ENCODE measurements at places on chromosomes 13 and 19.

DNA sequence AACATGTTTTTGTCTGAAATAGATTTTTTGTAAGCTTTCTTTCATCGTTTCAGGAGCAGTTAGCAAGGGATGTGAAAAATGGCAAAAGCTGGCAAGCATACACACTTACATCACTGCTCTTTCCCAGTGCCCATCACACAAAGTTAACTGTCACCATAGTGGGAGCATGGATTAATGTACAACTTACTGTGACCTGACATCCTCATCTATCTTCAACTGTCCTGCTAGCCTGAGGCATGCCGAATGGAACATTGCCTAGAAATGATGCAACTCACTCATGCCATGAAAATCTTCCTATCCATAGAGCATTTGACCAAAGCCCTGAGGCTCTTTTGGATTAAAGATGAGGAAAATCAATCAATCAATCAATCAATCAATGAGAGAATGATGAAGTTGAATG, 491.7 kb upstream of the SLC10A2 start:
- no peak for DNase-seq

DNA sequence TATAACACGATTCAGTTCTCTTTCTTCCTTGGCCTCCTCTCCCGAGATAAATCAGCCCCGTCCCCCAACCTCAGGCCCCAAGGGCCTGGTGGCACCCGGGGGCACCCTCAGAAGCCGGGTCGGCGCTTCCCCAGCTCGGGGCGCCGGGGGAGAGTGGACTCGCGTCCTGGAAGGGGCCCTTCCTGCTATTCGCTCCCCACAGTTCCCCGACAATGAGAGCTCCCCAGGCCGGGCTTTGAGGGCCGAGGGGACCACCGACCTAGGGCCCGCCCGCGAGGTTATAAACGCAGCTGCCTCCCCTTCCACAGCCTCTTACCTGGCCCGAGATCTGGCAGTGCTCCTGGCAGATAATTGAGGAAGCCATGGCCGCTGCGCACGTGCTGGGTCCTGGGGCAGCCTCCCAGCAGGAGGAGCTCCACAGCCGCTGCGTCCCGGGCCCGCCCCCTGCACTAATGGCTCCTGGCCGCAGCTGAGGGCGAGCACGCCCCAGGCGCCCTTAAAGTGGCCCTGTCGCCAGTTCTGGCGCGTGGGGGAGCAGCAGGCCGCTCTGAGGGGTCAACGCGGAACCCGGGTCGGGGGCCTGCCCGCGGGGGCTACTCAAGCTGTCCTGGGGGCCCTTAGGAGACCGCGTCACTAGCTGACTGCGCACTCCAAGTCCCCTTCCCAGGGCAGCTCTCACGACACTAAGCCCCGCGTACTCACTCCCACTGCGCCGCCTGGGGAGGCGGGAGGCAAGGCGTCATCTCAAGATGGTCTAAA, at the start of gene SOHLH2:
Gene SOHLH2, minus strand, starts transcription at position 394 of the 759 bp plus-strand sequence. Its CDS starts 30 bp downstream, at position 364.
- no peak for DNase-seq

DNA sequence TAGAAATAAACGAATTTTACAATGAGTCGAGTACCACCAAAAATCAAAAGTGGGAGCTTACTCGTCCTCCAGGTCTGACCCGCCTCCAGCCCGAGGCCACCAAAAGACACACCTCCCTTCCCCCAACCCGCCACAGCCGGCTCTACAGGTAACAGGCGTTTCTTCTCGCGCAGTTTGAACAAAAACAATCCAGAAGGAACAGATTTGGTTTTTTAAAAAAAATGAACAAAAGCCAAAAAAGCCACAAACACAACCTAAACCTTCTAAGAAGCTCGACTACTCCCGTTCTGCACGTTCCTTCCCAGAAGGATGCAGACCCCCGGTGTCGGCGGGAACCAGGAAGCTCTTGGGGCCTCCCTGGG, 671 bp downstream of the ZDHHC20 start:
- DNase-seq, result peak; percentile 46

DNA sequence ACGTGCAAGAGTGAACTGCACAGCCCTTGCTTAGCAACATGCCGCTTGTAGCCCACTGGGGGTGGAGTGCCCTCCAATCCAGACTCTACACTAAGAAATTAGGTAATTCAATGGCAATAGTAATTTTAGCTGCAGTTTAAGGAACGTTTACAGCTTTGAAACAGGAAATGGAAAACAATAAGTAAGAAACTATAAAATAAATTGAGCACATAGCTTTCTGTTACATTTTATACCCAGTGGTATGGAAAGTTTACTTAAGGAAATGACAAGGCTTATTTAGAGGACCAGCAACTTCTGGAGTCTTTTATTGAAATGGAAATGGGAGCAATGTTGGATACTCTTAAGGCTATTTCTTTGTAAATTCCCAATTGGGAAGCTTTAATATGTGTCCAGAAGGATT, 373.2 kb downstream of the KCNRG start:
- no peak for DNase-seq

DNA sequence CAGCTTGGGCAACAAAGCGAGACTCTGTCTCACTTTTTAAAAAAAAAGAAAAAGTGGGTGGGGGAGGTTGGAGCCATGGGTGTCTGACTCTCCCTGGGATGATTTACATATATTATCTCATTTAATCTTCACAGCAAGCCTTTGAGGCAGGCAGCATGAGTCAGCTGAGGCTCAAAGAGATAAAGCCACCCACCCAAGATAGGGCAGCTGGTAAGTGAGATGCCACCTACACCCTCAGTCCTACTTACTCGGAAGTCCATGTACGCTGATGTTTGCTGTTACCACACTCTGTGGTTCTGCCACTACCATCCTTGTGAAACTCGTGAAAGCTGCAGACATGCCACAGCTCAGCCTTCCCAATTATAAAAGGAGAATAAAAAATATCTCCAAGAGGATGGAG, 142.0 kb upstream of the TSHZ3 start:
- DNase-seq, result no peak

DNA sequence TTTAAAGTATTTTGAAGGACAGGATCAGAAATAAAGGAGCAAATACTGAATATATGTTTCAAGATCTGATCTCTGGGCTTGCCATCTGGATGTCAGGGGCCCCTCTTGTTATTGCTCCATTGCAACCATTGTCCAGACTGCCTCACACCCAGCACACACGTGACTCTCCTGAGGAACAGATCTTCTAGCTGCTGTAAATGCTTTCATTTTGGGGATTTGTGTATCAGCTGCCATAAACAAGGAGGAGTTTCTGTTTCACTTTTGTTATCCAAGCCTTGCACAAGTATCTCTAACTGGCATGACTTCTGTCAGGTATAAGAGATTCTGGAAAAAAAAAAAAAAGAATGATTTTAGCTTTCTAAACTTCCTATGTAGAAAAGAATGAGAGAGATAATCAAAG, 1624.1 kb upstream of the PRR20A start:
- no peak for DNase-seq

DNA sequence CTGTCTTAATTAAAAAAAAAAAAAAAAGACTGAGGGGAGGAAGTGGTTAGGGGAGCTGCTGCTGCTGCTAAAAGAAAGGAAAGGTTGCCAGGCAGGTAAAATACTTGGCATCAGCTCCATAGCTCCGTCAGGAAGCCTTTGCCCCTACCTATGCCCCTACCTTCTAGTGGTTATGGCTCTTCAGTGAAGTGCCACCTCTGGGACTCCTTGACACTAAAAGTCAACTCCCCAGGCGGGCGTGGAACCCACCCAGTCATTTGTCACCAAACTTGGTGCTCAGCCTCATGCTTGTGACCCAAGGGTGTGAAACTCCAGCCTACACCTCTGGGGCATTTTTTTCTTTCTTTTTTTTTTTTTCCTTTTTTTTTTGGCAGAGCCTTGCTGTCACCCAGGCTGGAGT, 4.9 kb upstream of the NECTIN2 start:
- DNase-seq, result no peak

DNA sequence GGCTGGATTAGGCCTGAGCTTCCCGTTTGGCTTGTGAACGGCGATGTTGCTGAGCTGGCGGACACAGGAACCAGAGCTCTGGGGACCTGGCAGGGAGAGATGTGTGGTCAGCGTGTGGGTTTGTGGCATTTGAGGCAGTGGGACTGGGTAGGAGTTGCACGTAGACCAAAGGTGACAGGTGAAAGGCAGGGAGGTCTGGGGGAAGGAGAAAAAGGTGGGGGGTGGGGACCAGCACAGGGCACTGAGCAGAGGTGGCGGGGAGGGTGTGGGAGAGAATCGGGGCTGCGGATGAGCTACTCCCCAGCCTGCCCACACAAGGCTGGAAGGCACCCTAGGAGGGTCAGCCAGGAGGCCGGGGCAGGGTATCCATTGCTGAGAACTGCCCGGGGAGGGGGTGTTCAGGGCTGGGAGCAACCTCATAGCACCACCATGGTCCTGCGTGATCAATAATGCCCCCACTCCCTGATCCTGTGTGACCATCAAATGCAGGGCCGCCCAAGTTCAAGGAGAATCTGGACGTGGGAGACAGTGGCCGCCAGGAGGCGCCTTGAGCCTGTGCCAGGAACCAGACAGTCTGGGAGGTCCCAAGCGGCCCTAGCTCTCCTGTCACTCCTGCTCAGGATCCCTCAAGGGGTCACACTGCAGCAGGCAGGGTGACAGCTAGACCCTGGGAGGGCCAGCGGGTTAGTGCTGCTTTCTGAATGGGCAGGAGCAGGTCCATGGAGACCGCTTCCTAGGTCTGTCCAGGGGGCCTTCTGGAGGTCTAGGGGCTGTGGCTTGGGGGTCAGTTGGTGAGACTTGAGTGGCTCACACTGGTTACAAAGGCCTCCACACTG, 12.8 kb upstream of the SELENOW start:
- no peak for DNase-seq

DNA sequence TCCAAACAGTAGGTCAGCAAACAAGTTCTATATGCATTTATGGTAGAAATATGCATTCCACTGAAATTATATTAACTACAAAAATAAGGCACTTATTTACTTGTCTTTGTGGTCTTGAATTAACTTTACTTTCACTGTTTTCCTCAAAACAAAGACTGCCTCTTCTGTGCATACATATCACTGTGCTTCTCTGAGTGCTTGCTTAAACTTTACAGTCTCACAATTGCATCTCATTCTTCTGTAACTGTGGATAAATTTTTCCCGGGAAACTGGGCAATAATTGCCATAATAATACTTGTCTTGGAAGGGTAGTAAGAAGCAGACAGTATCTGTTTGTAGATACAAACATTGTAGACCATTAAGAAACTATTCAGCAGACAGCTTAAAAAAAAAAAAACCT, 38.4 kb downstream of the EFNB2 start:
- no peak for DNase-seq

- DNase-seq, result no peak
Observed at GRCh38 chr13:34356686-34357434, 538.9 kb downstream of the RFC3 start.

DNA sequence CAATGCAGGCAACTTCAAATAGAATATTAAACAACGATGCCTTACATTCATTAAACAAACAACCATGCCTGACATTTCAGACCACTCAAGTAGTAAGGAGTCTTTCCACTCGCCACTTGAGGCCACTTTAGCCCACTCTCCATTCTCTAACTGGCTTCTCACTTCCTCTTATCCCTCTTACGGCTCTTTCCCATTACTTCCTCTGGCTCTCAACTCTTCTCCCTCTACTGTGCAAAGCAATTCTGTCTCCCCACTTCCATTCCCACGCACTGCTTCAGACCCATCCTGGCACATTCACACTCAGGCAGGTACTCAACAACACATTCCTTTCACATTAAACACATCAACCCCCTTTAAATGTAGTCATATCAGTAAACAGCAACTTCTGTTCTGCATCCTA, 229.8 kb upstream of the IPO5 start:
- DNase-seq, result no peak

GRCh38 chr13:25422153-25422552, 50.4 kb downstream of the ATP8A2 start:
- no peak for DNase-seq

DNA sequence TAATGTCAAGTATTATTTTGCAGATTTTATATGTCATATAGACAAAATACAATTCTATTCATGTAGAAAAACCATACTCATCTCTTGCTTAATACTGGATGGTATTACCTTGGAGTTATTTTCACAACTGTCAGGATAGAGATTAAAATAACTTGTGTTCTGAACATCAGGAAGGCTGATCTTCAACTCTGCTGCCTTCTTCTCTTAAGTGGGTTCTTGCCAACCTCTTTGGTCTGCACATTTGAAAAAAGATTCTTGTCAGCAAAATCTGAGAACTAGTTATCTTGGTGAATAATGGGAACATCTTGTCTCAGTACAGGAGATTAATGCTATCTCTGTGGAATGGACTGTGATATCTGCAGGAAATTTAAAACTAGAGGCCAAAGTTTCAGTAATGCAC, 95.2 kb upstream of the FAM216B start:
- no peak for DNase-seq

GRCh38 chr19:16066611-16067104, 9.6 kb upstream of the TPM4 start:
- peak; percentile 69 for DNase-seq

DNA sequence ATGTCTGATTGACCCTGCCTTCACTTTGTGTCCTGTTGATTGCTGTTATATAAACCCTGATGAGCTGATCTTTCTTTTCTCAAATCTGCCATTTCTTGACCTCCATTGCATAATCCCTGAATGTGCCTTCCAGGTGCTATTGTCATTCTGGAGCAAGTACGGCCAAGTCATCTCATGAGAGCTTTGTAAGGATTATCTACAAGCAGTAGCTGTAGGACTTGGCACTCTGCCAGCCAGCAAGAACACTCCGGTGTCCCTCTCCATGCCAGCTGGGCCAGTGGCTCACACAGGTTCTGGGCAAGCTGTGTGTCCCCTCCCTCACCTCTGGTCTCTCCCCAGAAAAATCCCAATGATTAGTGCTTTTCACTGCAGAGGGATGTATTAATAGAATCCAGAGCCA, 348.1 kb downstream of the FOXO1 start:
- DNase-seq, result no peak

DNA sequence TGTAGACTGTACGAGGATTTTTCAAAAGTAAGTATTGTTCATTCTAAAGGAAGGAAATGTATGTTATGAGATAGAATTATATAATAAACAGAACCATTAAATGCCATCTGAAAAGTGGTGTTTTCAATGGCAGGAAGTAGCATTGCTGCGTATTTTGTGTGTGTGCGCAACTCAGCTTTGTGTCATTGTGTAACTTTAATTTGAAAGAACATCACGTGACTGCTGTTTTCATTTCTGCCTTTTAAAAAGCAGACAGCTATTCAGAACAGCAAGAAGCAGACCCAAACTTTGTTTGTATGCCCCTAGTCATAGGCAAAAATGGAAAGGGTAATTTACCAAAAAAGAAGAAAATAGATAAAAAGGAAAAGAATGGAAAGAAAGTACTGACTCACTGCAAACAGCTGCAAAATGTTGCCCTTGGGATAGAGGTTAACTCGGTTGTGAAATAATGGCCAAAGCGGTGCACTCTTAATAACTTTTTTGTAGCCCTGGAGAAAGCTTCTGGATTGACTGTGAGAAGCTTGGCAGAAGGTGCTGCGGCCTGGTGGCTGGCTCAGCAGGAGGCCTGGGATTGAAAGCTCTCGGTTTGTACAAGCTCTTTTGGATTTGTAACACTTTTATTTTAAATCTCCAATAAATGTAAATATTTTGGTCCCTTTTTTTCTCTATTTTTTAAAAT, 97.3 kb downstream of the GGACT start:
- no peak for DNase-seq

DNA sequence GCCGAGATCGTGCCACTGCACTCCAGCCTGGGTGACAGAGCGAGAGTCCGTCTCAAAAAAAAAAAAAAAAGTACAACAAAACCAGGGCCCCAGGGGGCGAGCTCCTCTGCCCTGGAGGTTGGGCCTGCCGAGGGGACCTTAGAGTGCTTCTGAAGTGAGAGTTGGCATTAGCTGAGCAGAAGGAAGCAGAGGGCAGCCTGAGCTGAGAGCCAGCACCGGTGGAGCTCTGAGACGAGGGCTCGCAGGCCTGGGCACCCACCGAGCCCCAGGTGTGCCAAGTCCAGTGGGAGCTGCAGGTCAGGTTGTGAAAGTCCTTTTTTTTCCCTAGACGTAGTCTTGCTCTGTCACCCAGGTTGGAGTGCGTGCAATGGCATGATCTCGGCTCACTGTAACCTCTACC, 46.0 kb downstream of the KDM4B start:
- DNase-seq, result no peak
